Germinal center (tissue), 1 donor: ENCODE measurements at places on chromosomes 16 and 17.

- no peak for DNase-seq
Observed at GRCh38 chr17:51133365-51133764, 12.7 kb upstream of the SPAG9 start.

DNA sequence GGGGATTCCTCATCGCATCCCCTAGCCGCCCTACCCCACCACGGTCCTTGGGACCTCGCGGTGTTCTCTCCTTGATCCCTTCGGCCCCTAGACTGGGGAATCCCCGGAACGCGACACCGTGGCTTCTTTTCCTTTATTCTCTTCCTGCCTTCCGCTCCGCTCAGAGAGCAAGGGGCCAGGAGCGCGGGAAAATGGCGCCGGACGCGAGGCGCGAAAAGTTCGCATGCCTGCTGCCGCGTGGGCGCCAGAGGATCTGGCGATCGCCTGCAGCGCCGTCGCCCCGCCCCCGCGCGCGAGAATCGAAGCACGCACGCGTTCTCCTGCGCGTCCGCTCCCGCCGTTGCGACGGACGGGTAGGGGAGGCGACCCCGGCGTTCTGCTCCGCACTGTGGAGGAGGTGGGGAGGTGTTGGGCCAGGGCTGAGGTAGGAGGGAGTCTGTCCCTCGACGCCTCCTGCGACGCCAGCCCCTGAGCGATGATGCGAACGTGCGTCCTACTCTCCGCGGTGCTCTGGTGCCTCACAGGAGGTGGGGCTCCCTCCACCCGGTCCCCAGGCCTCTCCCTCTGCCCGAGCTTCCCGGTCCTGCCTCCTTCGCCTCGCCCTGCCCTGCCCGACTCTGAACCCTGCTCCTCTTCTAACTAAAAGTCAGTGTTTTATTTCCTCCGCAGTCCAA, at the start of gene ZPBP2:
Gene ZPBP2 (plus strand): TSS at position 323 of the 674 bp plus-strand sequence. CDS start 153 bp downstream, at position 476.
- DNase-seq: peak; percentile 19

DNA sequence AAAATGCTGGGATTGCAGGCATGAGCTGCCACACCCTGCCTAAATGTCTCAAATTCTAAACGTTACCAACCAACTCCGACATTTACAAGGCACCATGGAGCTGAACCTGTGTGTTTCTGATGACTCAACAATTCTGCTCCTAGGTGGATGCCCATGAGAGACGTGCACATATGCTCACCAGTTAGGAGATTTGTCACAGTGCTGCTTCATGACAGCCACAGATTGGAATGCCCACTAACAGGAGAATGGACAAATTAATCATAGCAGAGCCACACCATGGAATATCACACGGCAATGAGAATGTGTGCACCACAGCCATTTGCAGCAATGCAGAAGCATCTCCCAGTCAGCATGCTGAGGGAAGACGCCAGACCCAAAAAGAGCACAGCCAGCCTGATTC, 8.0 kb upstream of the KCNG4 start:
- DNase-seq: no peak

GRCh38 chr16:28513484-28514181, 7.0 kb upstream of the IL27 start:
- DNase-seq: no peak

- DNase-seq: no peak
Observed at GRCh38 chr16:84048871-84049270, 6.3 kb upstream of the SLC38A8 start.

DNA sequence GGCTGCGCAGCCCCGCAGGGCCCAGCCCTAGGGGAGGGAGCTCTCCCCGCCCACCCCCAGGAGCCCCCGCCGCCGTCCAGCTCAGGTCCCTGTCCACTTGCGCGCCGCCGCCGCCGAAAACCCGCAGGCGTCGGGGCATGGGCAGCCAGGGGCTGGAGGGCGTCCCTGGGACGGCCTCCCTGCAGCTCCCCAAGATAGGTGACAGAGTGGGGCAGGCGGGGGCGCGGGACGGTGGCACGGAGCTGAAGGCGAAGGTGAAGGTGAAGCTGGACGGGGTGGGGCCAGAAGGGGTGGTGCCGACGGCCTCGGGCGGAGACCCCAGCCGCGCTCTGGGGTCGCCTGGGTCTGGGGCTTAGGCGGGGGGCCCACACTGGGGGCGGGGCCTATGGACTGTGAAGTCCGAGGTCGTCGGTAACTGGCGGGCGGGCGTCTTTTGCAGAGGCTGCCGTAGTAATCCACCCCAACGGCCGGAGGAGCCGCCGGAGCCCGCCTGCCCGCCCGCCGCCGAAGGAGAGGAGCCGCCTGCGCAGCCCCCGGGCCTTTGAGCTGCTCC, 27.2 kb downstream of the SREBF1 start:
- DNase-seq: no peak

DNA sequence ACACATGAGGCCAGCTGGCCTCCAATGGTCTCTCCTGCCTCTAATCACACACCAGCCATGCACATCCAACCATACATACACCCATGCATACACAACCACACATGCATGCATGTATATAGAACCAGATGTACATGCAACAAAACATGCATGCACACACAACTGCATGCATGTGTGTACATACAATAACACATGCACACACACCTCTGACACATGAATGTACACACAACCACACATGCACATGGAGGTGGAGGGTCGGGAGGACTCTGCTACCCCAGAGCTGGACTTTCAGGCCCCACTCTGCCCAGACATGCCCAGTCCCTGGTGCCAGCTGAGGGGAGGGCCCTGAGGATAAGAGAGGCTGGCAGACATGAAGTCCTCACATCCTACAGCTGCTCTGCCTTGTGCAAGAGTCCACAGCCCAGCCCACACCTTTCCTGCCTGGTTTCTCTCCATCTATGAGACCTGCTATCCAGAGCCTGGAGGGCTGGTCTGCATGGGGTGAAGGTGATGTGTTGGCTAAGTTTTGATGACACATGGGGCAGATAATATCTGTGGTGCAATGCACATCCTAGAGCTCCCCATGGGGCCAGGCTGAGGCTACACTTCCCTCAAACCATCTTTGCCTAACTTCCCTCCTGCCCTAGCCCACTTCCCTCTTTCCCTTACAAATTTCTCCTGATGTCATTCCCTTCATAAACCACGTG, 50.9 kb upstream of the SDK2 start:
- no peak for DNase-seq

GRCh38 chr17:13806092-13806491, 204.4 kb upstream of the HS3ST3A1 start:
- no peak for DNase-seq

DNA sequence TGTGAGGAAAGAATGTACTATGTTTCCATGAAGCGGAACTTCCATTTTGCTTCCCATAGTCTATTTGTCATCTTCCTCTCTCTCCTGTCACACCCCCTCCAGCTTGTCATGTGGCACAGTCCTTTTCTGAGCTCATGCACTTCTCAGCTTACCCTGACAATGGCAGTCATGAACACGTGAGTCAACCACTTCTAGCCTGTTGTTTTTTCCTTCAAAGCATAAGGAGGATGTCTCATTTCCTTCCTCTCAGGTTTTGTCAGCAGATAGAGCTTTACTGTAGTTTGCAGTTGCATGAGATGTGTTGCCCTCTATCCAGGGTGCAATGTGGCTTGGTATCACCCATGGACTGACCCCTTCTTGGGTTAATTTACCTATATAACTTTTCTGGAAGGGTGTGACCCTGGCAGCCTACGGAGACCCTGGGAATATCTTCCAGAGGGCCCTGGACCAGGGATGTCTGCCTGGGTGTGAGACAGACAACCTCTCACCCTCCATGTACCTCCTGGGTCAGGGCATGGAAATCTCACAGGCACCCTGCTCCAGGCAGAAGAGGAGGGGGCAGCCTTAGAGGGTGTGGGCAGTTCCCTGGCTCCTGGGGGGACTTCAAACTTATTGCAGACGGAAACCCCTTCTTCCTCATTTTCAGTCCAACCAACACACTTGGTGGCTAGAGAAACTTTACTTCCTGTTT, 4.0 kb upstream of the ZNF267 start:
- DNase-seq: peak; percentile 59

DNA sequence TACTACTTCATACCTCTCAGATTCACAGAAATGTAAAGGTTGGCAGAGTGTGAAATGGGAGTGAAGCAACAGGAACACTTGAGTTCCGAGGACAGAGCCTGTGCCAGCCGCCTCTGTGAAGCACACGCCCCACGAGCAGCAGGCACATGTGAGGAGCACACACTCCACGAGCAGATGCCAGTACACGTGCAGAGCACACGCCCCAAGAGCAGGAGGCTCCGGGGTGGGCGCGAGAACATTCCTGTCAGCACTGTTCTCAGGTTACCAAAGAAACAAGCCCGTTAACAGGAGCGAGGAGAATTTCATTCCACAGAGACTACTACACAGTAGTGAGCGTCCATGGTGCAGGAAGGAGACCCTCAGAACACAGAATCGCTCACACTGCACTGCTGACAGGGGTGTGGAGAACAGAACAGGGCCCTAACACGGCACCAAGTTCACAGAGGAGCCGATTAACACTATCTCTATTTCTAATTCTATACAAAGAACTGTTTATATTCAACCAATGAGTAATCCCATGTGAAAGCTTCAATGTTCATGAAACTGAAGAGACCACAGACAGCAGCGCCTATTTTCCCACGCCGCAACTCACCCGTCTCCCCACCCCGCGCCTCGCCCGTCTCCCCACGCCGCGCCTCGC, 40.1 kb downstream of the KLHDC4 start:
- no peak for DNase-seq

DNA sequence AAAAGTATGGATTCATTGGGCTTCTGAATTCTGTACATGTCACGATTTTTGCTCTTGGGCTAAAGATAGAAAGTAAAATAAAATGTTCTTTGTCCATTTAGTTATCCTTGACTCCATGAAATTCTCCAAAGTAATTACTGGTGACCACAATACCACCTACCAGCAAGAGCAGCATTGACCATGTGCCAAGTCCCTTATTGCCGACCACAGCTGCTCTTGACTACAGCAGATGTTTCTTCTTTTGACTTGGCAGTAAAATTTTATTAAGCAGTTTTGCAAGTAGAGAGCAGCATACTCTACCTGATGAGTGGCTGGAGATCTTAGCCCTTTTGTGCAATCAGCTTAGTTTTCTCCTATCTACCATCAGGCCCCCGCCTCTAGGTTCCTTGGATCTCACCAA, 152.2 kb upstream of the TBX2 start:
- no peak for DNase-seq

DNA sequence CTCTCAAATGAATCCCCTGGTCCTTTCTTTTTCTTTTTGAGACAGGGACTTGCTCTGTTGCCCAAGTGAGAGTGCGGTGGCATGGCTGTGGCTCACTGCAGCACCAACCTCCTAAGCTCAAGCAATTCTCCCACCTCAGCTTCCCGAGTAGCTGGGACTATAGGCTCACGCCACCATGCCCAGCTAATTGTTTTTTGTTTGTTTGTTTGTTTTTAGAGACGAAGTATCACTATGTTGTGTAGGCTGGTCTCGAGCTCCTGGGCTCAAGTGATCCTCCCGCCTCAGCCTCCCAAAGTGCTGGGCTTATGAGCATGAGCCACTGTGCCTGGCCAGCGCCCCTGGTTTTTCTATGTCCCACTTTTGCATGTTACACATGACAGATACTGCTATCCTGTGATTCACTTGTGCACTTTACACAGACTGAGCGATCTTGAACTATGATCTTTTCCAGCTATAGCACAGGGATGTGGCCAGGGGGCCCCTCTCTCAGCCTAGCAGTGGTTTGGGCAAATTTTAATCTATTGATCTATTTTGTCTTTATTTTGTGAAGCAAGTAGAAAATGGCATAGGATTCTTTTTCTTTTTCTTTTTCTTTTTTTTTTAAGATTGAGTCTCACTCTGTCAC, 31.3 kb upstream of the MLKL start:
- DNase-seq: no peak

DNA sequence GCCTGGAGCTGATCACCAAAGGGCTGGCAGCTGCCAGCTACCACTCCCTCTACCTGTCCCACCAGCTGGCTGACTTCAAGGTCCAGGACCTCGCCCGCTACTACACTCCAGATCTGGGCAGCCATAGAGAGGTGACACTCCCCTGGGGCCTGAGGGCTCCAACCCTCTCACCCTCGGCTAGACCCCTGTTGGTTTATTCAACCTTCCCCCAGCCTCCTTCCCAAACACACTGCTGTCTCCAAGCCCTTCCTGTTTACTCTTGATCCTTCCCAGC, 18.0 kb downstream of the ALOX12B start:
- no peak for DNase-seq

DNA sequence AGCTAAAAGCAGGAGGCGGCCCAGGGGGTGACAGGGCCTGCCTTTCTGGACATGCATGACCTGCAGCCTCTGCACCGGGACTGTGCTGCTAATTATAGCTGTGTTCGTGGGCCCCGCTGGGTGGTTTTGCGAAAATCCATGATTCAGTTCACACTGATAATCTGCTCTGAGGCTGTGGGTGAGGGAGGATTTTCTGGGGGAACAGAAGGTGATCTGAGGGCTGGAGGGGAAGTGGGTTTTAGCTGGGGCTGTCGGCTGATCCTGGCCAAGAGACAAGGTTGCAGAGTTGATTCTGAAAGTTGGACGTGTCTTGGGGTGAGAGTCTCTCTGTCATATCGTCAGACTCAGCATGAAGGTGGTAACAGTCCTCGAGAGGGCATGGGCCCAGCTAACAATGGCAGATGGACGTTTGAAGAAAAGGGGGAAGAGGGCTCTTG, 187.5 kb upstream of the ZNF469 start:
- no peak for DNase-seq

- DNase-seq: no peak
Observed at GRCh38 chr16:10253409-10253808, 71.2 kb upstream of the GRIN2A start.

DNA sequence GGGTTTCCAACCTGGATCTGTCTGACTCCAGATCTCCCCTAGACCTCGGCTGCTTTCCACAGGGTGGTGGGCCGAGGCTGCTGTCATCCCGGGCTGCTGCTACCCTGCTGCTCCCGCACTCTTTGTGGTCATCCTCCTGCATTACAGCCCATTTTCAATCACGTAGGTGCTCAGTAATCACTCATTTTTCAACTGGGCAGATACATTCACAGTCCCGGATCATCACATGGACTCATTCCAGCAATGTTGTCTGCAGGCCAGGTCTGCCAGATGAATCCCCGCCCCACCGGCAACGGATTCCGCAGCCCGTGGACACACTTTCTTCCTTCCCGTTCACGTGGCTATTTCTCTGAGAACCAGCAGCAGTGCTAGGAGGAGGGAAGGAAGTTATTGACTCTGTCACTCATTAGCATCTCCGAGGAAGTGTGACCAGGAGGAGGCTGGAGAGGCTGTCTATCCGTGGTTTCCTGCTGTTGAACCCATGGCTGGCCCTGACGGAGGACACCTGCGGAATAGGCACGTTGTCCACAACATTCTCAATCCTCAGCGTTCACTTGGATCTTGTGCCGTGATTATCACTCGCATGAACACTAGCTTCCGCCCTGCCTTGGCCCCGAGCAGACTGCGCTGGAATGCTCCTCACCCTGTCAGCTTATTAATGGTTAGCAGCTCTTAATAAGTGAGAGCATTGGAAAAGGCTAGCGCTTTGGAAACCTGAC, 14.7 kb upstream of the ZCCHC14 start:
- DNase-seq: no peak

- no peak for DNase-seq
Observed at GRCh38 chr16:81937305-81938038, 73.8 kb downstream of the SDR42E1 start.

- DNase-seq: no peak
Observed at GRCh38 chr17:67442787-67443624, 65.9 kb downstream of the PITPNC1 start.

- no peak for DNase-seq
Observed at GRCh38 chr17:71464241-71464640, 656.6 kb upstream of the SOX9 start.

GRCh38 chr17:83052241-83052564, 27.2 kb upstream of the METRNL start:
- DNase-seq: no peak

- no peak for DNase-seq
Observed at GRCh38 chr17:13421581-13422130, 180.1 kb downstream of the HS3ST3A1 start.

GRCh38 chr16:29824589-29825144, 4.4 kb downstream of the MVP start:
- no peak for DNase-seq
